Activated CD4-positive, alpha-beta T cell treated with anti-CD3 and anti-CD28 coated beads, Interleukin-2, amount 50 U/mL, for 4 hours (primary cell): ENCODE measurements at places on chromosomes 3 and 15.

- no peak for DNase-seq
Observed at GRCh38 chr3:36364260-36364659, 16.0 kb upstream of the STAC start.

GRCh38 chr3:153209596-153209995, 47.6 kb downstream of the RAP2B start:
- DNase-seq = no peak

DNA sequence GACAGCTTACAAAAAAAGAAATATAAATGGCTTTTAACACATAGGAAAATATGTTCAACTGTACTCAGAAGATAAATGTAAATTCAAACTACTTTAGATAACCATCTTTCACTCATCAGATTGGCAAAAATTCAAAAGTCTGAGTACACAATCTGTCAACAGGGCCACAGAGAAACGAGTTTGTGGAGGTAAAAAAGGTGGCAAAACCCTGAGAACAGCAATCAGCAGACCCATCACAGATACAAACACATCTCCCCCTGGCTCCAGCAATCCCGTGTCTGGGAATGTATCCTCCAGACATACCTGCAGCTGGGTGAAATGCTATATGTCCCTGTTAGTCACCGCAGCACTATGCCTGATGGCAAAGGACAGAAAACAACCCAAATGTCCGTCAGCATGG, 149.5 kb downstream of the OSBPL10 start:
- DNase-seq = no peak

GRCh38 chr3:148816981-148817525, 10.6 kb upstream of the CPB1 start:
- no peak for DNase-seq

- DNase-seq = peak; percentile 33
Observed at GRCh38 chr3:185825006-185825638, at the start of gene IGF2BP2. TSS of gene IGF2BP2 (minus strand) at chr3:185825042. CDS start at chr3:185824960, 82 bp downstream.

DNA sequence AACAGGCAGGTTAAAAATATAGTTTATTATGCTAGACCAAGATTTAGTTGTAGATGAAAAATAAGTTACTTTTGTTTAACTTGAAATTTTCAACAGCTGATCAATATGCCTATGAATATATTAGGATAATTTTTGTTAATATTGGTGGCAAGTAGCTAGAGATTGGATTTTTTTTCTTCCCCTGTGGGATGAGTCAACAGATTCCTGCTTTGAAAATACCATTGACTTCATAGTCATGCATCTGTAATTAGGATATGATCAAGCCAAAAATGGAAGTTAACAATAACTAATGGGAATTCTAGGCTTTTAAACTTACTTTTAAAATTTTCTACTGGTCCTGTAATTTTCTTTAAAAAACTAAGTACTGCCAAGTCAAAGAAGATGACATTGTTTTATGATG, 211.7 kb downstream of the ZIC1 start:
- DNase-seq = no peak

GRCh38 chr3:109642025-109642424, 304.7 kb upstream of the DPPA4 start:
- no peak for DNase-seq

DNA sequence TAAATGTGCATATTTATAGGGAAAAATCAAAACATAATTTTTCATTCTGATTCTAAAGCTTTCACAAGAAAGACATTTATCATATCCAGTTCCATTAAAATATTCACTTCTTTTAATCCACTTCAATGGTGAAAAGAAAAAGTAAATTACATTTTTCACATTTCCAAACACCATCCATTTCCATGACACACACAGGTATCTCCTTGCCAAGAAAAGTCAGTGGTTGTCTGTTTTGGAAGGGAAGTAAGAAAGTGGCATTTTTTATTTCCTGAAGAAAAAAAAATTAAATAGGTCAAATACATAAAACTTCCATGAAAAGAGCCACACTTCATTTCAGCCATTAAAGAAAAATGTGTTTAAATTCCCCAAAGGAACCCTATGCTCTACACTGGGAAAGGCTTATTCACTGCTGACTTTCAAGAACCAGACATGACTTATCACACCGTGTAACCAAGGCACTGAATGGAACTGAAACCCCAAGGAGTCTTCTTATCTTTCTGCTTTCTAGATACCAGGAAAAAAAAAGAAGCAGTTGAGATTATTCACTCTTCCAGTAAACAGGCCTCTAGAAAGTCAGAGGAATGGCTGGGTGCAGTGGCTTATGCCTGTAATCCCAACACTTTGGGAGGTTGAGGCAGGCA, 44.5 kb downstream of the OSBPL10 start:
- DNase-seq = no peak

DNA sequence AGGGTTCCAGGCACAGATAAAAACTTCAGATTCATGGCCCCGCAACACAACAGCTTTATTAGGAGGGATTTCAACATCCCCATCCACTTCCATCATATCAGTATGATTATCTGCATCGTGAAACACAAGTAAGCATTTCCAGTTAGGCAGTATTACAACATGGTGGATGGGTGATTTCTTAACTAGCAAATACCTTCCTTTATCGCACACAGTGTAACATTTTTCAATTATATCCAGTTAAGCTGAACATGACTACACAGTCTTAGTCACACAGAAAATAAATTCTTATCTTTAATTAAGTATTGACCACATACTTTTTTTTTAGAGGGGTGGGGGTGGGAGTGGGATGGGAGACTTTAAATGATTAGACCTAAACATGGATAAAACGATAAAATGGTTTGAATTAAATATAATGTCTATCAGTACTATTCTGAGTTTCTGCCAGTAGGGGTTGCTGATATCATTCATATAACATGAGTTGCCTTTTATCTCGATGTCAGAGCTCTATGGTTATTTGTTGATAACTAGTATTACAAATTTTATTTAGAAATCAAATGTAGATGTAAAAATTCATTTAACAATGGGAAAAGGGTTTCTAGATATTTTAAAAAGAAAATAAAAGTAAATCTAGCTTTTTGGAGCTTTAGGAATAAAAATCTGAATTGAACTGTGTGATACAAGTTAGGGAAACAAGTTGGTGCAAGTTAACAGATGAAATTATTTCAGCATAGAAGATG, 146.6 kb downstream of the TBL1XR1 start:
- no peak for DNase-seq

- DNase-seq = no peak
Observed at GRCh38 chr3:196149831-196150301, 61.3 kb downstream of the ZDHHC19 start.

GRCh38 chr3:119601154-119601553, 3.5 kb downstream of the PLA1A start:
- DNase-seq = no peak

DNA sequence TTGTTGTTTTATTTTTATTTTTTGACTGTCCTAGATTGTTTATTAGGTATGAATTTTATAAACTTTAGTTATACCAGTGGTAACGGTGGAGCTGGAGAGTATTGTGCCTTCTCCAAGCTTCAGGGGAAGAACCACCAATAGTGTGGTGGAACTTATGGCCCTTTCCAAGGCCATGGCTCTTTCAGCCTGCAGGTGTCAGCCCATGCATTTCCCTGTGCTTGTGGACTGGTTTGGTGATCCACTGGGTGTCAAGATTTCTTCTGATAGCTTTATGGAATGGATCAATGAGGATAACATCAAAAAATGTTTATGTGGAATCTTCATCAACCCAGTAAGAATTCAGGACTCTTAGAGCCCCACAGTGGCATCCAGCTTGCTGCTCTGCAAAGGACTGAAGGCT, 19.2 kb upstream of the SCAMP5 start:
- DNase-seq = no peak

GRCh38 chr3:123089611-123090331, 22.9 kb downstream of the PDIA5 start:
- DNase-seq = no peak

GRCh38 chr15:92984161-92984560, 84.0 kb downstream of the CHD2 start:
- DNase-seq = no peak

DNA sequence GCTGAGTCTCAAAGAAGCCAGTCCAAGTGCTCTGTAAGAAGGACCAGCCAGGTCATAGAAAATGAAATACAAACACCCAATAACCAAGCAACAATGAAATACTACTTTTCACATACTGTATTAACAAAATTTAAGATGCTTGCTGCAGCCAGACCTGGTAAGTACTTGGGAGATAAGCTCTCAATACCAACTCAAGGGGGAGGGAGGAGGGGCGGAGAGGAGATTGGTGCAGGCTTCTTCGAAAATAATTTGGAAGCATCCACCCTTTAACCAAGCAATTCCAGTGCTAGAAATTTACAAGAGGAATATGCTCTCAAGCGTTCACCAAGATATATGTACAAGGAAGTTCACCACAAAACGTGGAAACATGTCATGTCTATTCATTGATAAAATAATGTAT, 7.6 kb upstream of the LRRC2 start:
- DNase-seq = no peak

GRCh38 chr3:159761848-159762635, 226.6 kb upstream of the IL12A start:
- no peak for DNase-seq

DNA sequence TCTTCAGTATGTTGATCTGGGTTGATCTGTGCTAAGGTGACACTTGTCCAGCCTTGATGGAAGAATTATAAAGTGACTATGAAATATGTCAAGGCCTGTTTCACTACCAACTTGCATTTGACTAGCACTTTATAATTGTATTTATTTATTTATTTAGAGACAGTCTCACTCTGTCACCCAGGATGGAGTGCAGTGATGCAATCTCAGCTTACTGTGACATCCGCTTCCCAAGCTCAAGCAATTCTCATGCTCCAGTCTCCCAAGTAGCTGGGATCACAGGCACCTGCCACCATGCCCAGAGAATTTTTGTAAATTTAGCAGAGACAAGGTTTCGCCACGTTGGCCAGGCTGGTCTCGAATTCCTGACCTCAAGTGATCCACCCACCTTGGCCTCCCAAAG, 25.5 kb upstream of the LACTB start:
- no peak for DNase-seq

- DNase-seq = no peak
Observed at GRCh38 chr3:14758959-14759358, 59.8 kb upstream of the FGD5 start.

DNA sequence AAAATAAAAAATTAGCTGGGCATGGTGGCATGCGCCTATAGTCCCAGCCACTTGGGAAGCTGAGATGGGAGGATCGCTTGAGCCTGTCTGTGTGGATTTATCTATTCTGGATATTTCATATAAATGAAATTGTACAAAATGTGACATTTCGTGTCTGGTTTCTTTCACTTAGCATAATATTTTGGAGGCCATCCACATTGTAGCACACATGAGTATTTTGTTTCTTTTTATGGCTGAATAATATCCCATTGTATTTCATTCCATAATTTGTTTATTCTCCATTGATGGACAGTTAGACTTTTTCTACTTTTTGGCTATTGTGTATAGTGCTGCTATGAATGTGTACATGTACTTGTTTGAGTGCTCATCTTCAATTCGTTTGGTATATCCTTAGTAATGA, 52.9 kb upstream of the DYNC1LI1 start:
- no peak for DNase-seq

GRCh38 chr3:30751610-30752299, 142.7 kb downstream of the GADL1 start:
- DNase-seq = peak; percentile 59

DNA sequence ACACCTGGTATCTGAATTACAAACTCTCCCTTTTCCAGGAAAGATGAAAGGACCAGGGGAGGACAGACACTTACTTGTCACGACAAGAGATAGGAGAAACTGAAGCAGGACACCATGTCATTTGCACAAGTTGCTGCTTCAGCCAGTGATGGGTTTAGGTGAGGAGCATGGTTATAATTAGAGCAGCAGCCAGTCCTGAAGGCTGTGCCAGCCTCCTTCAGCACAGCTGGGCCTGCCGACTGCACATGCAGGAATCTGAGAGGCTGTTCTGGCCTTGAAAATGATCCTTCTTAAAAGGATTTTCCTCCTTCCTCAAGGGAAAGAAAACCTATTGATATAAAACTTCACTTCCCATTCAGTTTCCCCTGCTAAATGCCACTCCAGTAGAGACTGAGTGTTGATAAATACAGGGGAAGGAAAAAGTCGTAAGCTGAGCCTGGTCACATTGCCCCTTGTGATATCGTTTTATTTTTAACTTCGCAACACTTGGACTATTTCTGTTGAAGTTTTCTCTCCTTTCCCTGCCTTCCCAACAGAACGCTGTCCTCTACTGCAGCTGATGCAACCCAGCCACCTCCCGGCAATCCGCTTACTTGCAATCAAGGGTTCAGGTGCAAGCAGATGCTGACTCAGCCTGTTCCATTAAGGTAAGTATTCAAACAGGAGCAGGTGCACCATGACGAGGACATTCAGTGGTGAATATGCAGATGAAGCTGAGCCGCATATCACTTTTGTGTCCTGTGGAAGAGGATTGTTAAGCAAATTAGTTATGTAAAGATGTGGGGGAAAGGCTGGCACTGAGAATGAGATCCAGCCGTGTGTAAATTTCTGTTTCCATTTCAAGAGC, at the start of gene FBXO40:
Gene FBXO40, plus strand, starts transcription at position 524 of the 847 bp plus-strand sequence. CDS start 27,197 bp downstream, outside the sequence.
- no peak for DNase-seq

- no peak for DNase-seq
Observed at GRCh38 chr3:55189359-55189801, 261.5 kb upstream of the LRTM1 start.

DNA sequence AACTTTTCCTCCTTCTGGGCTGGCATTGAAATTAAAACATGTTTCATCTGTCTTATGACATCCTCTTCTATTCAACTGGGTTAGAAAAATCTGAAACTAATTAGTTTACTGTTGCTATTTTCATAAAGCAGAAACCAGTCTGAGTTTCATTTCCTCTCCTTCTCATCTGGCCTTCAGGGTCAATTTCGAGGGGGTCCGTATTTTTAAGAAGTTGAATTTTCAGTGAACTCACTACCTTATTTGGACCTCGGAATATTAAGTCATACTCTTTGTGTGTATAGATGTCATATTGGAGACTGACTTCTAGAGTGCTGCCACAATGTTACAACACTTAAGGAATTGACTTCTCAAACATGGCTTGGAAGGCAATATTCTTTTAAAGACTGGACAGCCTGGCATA, 485.9 kb downstream of the SQOR start:
- DNase-seq = no peak

DNA sequence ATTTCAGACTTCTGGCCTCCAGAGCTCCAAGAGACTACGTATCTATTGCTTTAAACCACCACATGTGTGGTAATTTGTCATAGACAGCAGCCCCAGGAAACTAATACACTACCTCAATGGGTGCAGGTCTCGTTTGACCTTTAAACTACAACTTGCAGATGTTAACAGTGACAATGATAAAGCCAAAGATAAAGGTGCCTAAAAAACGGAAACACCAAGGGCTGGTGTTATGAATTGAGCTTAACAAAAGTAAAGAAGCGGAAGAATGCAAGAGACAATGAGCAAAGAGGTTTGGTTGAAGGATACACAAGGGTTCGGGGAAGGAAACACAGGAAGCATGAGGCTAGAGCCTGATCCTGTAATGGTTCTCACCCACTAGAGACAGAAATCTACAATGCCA, 50.8 kb downstream of the RFTN1 start:
- DNase-seq = no peak

DNA sequence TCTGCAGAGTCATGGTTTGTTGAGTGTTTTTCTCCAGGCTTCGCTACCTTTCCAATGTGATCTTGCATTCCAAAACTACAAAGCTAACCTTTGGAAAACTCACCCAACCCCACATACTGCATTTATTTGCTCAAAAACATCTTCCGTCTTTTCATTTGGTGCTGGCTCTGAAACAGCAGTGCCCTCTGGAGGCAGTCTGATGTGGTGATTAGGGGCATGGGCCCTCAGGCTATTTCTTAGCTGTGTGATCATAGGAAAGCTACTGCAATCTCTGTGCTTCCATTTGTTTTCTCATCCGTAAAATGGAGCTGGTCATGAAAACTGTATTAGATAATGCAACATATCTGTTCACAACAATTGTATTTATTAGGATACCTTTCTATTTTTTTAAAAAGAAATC, 47.0 kb downstream of the MTHFS start:
- no peak for DNase-seq
